Activated CD8-positive, alpha-beta memory T cell treated with anti-CD3 and anti-CD28 coated beads, Interleukin-2, amount 10 ng/mL, durations not matched to agents 7 days and 5 days (primary cell): ENCODE measurements at places on chromosomes 5 and 9. TPM values are rescaled to one million over a fixed set of nuclear protein-coding genes. Genes with fewer than 3 reads are reported as not detected.

- H3K4me3 ChIP-seq = no peak overlapping the region
- DNase-seq = no peak
- no peak overlapping the region for H3K27ac ChIP-seq
- H3K4me1 ChIP-seq = no peaks in the 10 kb centered on the region
Measured at GRCh38 chr9:117234103-117234502, 180.8 kb downstream of the ASTN2 start.

DNA sequence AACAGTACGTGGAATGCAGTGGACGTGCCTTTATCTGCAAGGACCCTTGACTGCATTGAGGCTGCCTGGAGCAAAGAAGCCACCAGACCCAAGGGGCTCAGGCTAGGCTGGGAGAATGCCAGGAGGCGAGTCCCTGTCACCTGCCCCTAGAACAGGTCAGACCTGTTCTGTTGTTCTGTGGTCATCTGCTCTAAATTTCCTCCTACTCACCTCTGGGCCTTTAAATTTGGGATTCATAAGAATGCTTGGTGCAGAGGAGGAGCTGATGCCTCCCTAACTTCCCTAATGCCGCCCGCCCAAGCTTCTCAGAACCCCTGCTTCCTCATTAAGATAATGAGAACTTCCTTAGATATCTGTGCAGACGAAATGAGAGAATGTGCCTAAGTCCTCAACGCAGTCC, 32.0 kb downstream of the DAPK1 start:
- H3K4me1 ChIP-seq = no peaks in the 10 kb centered on the region
- no peak overlapping the region for H3K27ac ChIP-seq
- H3K27me3 ChIP-seq = no peaks in the 10 kb centered on the region
- H3K4me3 ChIP-seq = no peak overlapping the region
- no peak for DNase-seq
- no peaks in the 10 kb centered on the region for H3K36me3 ChIP-seq

DNA sequence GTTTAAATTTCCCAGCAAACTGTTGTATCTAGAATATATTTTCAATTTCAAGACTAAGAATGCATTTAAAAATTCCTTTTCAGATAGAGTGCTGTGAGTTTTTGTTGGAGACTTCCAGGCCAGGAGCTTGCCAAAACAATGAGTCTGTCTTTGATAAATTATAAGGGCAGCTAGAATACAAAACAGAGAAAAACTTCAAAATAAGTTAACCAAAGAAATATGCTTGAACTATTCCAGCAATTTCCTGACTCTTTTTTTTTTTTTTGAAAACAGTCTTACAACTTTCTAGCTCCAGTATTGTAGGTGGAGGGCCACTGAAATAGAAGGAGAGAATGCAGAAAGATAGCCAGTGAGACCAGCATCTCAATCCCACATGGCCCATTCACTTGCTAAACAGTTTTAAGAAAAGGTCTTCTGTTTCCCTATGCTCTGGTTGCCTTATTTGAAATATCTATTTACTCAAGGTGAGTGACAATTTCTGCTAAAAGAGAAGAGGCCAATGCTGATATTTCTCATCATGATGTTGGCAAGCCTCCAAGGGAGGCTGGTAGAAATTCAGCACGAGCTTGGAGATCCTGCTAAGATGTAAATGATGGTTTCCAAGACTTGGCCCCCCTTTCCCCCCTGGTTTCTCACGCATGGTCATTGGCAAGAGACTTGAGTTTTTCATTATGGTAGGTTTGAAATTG, 103.2 kb downstream of the USP20 start:
- H3K4me1 ChIP-seq = peaks cover 58% of the 10 kb centered on the region
- peak overlapping the region; percentile 74 for H3K27ac ChIP-seq
- H3K27me3 ChIP-seq = no peaks in the 10 kb centered on the region
- H3K4me3 ChIP-seq = no peak overlapping the region
- peaks cover 48% of the 10 kb centered on the region for H3K36me3 ChIP-seq
- no peak for DNase-seq

DNA sequence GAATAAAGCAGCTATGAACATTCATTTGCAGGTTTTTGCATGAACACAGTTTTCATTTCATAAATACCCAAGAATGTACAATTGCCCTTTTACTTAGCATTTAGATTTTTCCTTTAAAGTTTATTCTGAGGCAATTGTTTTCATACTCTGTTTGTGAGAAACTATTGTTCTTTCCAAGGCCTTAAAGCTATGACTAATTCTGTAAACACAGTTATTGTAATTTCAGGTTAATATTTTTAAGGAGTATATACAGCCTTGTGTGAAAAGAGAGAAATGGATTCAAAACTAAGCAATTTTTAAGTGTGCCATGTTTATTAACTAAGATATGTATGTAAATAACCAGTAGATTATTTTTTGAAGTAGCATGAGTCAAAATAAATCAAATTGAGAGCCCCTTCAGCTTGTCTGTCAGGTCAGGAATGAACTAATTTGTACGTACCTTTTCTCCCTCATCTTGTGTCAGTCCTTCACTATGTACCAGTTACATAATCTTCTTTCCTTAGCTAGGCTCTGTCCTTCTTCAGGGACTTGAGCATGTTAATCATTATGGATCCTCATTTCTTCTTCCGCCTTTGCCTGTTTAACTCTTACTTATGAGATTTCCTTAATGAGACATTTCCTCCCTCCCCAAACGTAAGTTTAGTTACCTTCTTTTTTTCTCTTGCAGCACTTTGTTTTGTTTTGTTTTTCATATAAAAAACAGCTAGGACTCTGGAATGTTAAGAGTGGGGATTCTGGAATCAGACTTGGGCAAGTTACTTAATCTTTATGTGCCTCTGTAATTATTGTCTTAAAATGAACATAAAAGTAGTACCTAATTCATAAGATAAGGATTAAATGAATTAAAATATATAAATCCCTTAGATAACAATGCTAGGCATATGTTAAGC, 63.6 kb downstream of the NIPBL start:
- peaks cover 16% of the 10 kb centered on the region for H3K36me3 ChIP-seq
- H3K4me1 ChIP-seq = peaks cover 7% of the 10 kb centered on the region
- no peaks in the 10 kb centered on the region for H3K27me3 ChIP-seq

GRCh38 chr5:73743161-73743560, 117.2 kb downstream of the ARHGEF28 start:
- H3K4me1 ChIP-seq = no peaks in the 10 kb centered on the region
- no peak overlapping the region for H3K4me3 ChIP-seq
- peaks cover 26% of the 10 kb centered on the region for H3K27me3 ChIP-seq

GRCh38 chr9:95116002-95116807, 201.3 kb downstream of the FANCC start:
- no peak for DNase-seq
- no peak overlapping the region for H3K4me3 ChIP-seq
- H3K36me3 ChIP-seq = no peaks in the 10 kb centered on the region
- no peaks in the 10 kb centered on the region for H3K27me3 ChIP-seq
- H3K4me1 ChIP-seq = no peaks in the 10 kb centered on the region

DNA sequence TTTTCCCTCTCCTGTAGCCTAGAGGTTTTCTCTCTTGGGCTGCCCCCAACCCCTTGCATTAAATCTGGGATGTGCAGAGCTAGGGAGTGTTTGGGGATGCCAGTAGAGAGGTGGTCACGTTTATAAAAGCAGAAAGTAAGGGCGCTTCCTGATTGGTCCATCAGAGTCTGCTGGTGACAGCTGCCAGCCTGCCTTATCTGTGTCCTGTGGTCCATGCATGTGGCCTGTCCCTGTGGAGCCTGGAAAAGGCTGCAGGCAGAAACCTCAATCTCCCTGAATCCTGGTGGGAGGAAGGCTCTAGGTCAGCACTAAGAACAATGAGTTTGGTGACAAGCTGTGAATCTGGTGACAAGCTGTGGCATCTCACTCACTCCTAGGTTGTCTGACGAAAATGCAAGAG, 42.2 kb downstream of the ARHGEF37 start:
- H3K36me3 ChIP-seq = no peaks in the 10 kb centered on the region
- no peak for DNase-seq
- no peaks in the 10 kb centered on the region for H3K27me3 ChIP-seq
- no peak overlapping the region for H3K27ac ChIP-seq
- no peak overlapping the region for H3K4me3 ChIP-seq

- H3K27ac ChIP-seq = no peak overlapping the region
- peaks cover 4% of the 10 kb centered on the region for H3K27me3 ChIP-seq
- H3K4me1 ChIP-seq = no peaks in the 10 kb centered on the region
- DNase-seq = no peak
- no peak overlapping the region for H3K4me3 ChIP-seq
Measured at GRCh38 chr5:72752909-72753308, 63.6 kb upstream of the TNPO1 start.

- no peaks in the 10 kb centered on the region for H3K4me1 ChIP-seq
- peaks cover 3% of the 10 kb centered on the region for H3K36me3 ChIP-seq
- H3K27ac ChIP-seq = no peak overlapping the region
- H3K27me3 ChIP-seq = peaks cover 7% of the 10 kb centered on the region
- no peak overlapping the region for H3K4me3 ChIP-seq
Measured at GRCh38 chr9:93686127-93686879, 109.9 kb downstream of the PHF2 start.

DNA sequence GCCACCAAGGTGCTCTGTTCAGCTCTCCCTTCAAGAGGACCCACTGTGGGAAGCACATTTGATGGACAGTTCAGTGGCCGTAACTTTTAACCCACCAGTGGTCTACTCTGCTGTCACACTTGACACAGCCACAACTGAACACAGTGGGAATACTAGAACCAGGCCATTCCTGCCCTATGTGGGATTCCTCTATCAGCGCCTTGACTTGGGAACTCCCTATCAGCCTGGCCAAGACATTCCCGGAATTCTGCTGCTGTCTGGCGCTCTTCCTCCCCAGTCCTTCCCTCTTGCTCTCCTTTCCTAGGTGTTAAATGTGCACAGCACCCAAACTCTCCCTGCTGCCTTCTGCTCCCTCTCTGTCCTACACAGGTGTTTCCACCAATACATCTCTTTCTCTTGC, 23.1 kb upstream of the SH3PXD2B start:
- H3K27me3 ChIP-seq = peaks cover 13% of the 10 kb centered on the region
- H3K36me3 ChIP-seq = no peaks in the 10 kb centered on the region
- no peak overlapping the region for H3K4me3 ChIP-seq
- no peaks in the 10 kb centered on the region for H3K4me1 ChIP-seq

GRCh38 chr9:73583576-73583975, 431.9 kb downstream of the ANXA1 start:
- H3K27ac ChIP-seq = no peak overlapping the region
- H3K4me3 ChIP-seq = no peak overlapping the region
- no peaks in the 10 kb centered on the region for H3K36me3 ChIP-seq
- no peaks in the 10 kb centered on the region for H3K27me3 ChIP-seq

DNA sequence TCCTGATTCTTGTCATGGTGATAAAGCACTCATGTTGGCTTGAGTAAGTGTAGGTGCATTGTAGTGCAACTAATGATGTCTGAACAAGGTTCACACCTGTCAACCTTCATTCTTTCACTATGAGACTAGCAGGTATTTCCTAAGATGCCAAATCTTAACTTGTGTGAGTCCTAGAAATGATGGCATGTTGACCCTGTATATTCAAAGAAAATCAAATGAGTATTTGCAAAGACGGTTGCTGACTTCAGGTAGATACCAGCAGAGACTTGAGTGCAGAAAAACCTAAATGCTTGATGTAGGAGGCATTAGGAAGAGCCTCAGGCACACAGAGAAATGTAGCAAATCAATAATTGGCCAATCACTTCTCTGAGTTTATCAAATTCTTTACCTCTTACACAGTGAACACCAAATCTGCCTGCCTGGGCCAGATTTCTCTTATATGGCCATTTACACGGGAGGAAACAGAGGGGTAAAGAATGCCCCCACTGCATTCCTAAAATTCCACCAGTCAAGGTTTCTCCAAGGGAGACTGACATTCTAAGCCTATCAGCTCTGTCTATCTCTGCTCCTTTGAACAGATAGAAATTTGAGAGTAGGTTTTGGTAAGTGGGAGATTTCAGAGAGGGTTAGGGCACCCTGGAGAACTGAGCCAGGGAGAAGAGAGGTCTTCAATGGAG, 488.6 kb upstream of the WWC1 start:
- H3K27ac ChIP-seq = no peak overlapping the region
- H3K4me3 ChIP-seq = no peak overlapping the region
- H3K36me3 ChIP-seq = no peaks in the 10 kb centered on the region
- DNase-seq = no peak

- H3K4me1 ChIP-seq = peaks cover 63% of the 10 kb centered on the region
- H3K27ac ChIP-seq = no peak overlapping the region
- H3K4me3 ChIP-seq = no peak overlapping the region
- no peaks in the 10 kb centered on the region for H3K27me3 ChIP-seq
- no peak for DNase-seq
Measured at GRCh38 chr9:131623655-131624330, 78.5 kb downstream of the PRRT1B start.

DNA sequence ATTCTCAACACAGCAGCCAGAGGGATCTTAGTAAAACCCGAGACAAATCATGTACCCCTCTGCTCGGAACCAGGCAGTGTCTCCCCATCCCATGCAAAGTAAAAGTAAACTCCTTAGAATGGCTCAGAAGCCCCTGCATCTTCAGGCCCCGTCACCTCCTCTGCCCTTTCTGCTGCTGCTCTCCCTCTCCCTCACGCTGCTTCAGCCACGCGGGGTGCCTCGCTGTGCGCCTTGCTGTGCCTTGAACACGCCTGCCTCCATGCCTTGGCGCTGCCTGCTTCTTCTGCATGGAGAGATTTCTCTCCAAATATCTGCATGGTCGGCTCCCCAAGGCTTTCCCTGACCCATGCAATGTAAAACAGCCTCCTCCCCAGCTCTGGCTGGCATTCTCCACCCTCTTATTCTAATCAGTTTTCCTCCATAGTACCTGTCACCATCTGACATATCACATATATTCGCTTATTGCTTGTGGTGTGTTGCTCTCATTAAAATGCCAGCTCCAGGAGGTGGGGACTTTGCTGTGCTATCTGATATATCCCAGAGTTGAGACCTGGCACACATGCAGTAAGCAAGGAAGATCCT, 8.0 kb downstream of the GPRIN1 start:
- no peak for DNase-seq
- no peaks in the 10 kb centered on the region for H3K36me3 ChIP-seq
- no peak overlapping the region for H3K27ac ChIP-seq
- H3K4me1 ChIP-seq = peaks cover 6% of the 10 kb centered on the region
- no peak overlapping the region for H3K4me3 ChIP-seq

GRCh38 chr5:32249668-32250067, 63.1 kb downstream of the MTMR12 start:
- no peak for DNase-seq
- peaks cover 43% of the 10 kb centered on the region for H3K36me3 ChIP-seq
- no peaks in the 10 kb centered on the region for H3K4me1 ChIP-seq
- H3K27me3 ChIP-seq = no peaks in the 10 kb centered on the region
- H3K4me3 ChIP-seq = no peak overlapping the region
- no peak overlapping the region for H3K27ac ChIP-seq

GRCh38 chr5:80917631-80918030, 42.5 kb upstream of the RASGRF2 start:
- H3K4me3 ChIP-seq = no peak overlapping the region
- no peak for DNase-seq
- H3K36me3 ChIP-seq = peaks cover 9% of the 10 kb centered on the region
- no peaks in the 10 kb centered on the region for H3K27me3 ChIP-seq
- H3K27ac ChIP-seq = no peak overlapping the region
- peaks cover 17% of the 10 kb centered on the region for H3K4me1 ChIP-seq

Gene SLC45A2
- total RNA-seq = not detected

Gene ACTBL2
- total RNA-seq = not detected

Gene PCDHB10
- not detected for total RNA-seq

Gene NR5A1
- total RNA-seq = not detected

Gene AQP7
- not detected for total RNA-seq
